ENCODE measurements at places on chromosomes 5 and 9.

DNA sequence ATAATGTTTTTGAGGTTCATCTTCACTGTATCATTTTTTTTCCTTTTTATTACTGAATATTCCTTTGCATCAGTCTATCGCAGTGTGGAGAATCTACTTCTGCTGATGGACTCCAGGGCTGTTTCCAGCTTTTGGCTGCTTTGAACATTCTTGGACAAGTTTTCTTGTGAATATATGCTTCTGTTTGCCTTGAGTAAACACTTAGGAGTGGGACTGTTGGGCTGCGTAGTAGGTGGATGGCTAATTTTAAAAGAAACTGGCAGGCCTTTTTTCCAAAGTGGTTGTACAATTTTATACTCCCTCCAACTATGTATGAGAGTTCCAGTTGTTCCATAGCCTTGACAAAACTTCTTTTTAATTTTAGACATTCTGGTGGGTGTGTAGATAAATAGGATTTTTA is 102.4 kb downstream of the WDR41 start:
- DNase-seq = no peak

GRCh38 chr5:77358255-77359205 is 133.6 kb downstream of the WDR41 start:
- no peak for DNase-seq

DNA sequence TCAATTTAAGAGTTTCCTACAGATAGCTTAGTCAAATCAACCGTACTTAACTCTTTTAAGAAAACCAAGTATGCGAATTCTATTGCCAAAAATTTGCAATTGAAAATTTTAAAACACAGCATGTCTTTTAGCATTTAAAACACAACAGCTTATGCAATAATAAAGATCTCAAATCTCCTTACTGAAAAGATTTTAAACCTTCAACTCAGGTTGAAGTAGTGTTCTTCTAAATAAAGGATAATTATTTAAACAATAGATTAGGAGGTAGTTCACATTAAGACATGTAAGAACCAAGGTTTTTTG is 5.5 kb downstream of the NR3C1 start:
- no peak for DNase-seq

GRCh38 chr9:34742710-34743109 is 32.8 kb upstream of the CCL21 start:
- DNase-seq = no peak

- no peak for DNase-seq
These were observed 45.2 kb upstream of the NEURL1B start for GRCh38 chr5:172595596-172596455.

- no peak for DNase-seq
These were observed 66.6 kb downstream of the PHF2 start for GRCh38 chr9:93642961-93643360.

Measured in stimulated activated CD4-positive, alpha-beta T cell treated with anti-CD3 and anti-CD28 coated beads, Interleukin-15, amount 100 ng/mL, for 1 hour (primary cell).